Keratinocyte (primary cell): ENCODE measurements at places on chromosomes 6 and 20. TPM values are rescaled to one million over a fixed set of nuclear protein-coding genes. Genes with fewer than 3 reads are reported as not detected.
A peak's percentile ranks its signal among the peaks of the same experiment; 100 is the strongest.

PTK7 gene
- 58.8 to 88.8 TPM (median 81.0 TPM) in 3 replicates for polyA plus RNA-seq

NKAIN2 gene
- 0.13 TPM in 1 of 3 replicates, not detected in the others for polyA plus RNA-seq

ISM1 gene
- 2.2 to 5.0 TPM (median 3.3 TPM) in 3 replicates for polyA plus RNA-seq

C4B gene
- polyA plus RNA-seq, result 1.3 to 2.8 TPM (median 1.8 TPM) in 3 replicates

DNA sequence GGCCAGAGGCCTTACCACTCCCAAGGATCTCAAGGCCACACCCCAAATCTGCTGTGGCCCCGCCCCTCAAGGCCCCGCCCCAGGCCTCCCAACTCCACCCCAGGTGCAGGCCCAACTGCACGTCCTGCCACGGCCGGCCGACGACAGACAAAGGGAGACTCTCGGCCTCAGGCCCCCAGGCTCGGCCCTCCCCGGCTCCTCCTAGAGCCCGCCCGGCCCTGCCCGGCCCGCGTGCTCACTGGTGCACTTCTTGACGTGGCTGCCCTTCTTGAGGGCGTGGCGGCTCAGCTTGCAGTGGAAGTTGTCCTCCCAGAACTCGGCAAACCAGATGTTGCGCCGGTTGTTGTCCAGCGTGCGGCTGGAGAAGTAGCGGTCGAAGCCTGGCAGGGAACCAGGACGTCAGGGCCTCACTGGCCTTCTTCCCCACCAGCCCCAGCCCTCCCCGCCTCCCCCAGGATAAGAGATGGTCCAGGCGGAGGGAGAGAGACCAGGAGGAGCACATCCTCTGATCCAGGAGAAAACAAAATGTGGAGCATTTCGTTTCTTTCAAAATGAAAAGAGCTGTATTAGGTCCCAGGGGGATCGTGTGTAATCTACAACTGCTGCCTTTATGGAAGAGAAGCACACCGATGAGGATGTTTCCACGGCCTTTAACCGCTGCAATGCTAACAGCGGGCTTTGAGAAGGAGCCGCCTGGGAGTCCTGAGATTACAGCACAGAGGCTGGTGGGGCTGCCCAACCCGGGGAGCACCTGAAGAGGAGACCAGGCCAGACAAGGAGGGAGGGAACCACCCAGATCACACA, 89.4 kb downstream of the GRM4 start:
- DNase-seq, result peak; percentile 38
- H3K27ac ChIP-seq, result no peak overlapping the region
- H3K4me1 ChIP-seq, result no peaks in the 10 kb centered on the region

GRCh38 chr6:167341038-167341583, 16.2 kb downstream of the TTLL2 start:
- H3K27me3 ChIP-seq, result no peaks in the 10 kb centered on the region
- H3K36me3 ChIP-seq, result no peaks in the 10 kb centered on the region
- no peaks in the 10 kb centered on the region for H3K4me1 ChIP-seq
- no peak overlapping the region for H3K4me3 ChIP-seq
- H3K27ac ChIP-seq, result no peak overlapping the region
- no peak for DNase-seq

DNA sequence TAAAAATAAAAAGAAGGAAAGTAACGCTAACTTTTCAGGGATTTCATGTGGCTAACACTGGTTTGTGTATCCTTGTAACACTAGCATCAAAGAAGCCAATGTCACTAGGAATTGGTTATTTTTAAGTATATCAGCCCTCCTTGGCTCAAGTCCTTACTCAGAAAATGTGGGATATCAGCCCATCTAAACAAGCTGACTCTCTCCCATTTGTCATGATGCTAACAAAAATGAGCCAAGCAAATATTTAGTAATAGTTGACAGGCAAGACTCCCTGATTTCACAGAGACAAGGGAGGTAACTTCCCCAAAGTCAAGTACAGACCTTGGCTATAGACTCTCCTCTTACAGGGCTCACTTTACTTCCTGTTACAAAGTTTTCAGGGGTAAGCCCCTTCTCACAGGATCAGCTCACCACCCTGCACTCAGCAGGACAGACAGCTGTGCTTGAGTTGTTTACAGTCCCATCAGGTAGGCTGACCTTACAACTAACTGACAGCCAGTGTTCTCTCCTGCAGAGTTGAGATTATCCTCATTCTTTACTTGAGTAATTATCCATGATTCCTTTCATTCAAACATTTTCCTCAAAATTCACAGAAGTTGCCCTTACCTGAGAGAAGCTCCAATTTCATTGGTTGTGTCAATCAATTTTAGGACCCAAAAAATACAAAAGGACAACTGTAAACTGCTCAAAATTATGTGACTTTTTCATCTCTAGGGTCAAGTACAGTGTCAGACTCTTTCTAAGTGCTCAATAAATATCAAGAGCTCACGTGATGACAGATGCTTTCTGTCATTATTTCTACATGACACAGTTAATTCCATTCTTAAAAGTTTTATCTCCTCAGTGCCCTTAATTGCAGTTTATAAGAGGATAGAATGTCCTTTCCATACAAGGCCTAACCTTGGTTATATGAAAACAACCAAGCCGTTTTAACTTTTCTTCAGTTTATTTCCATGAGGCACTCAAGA, 38.1 kb upstream of the BMP5 start:
- H3K27me3 ChIP-seq, result no peaks in the 10 kb centered on the region
- H3K4me3 ChIP-seq, result no peak overlapping the region
- no peaks in the 10 kb centered on the region for H3K36me3 ChIP-seq
- no peak for DNase-seq
- H3K27ac ChIP-seq, result no peak overlapping the region

- no peaks in the 10 kb centered on the region for H3K27me3 ChIP-seq
- peaks cover 19% of the 10 kb centered on the region for H3K4me1 ChIP-seq
- no peak overlapping the region for H3K4me3 ChIP-seq
- no peak for DNase-seq
- no peak overlapping the region for H3K27ac ChIP-seq
- no peaks in the 10 kb centered on the region for H3K36me3 ChIP-seq
Observed at GRCh38 chr6:119608994-119609393, 259.4 kb upstream of the MAN1A1 start.

- no peak overlapping the region for H3K4me3 ChIP-seq
- no peak for DNase-seq
- H3K4me1 ChIP-seq, result peaks cover 15% of the 10 kb centered on the region
- H3K27me3 ChIP-seq, result no peaks in the 10 kb centered on the region
- H3K27ac ChIP-seq, result no peak overlapping the region
Observed at GRCh38 chr6:106470316-106470715, 109.8 kb downstream of the CRYBG1 start.

GRCh38 chr6:125781314-125781868, 9.4 kb upstream of the NCOA7 start:
- H3K4me1 ChIP-seq, result peaks cover 11% of the 10 kb centered on the region
- H3K27me3 ChIP-seq, result peaks cover 3% of the 10 kb centered on the region
- peak overlapping the region; percentile 49 for H3K4me3 ChIP-seq
- H3K36me3 ChIP-seq, result peaks cover 6% of the 10 kb centered on the region
- DNase-seq, result no peak

DNA sequence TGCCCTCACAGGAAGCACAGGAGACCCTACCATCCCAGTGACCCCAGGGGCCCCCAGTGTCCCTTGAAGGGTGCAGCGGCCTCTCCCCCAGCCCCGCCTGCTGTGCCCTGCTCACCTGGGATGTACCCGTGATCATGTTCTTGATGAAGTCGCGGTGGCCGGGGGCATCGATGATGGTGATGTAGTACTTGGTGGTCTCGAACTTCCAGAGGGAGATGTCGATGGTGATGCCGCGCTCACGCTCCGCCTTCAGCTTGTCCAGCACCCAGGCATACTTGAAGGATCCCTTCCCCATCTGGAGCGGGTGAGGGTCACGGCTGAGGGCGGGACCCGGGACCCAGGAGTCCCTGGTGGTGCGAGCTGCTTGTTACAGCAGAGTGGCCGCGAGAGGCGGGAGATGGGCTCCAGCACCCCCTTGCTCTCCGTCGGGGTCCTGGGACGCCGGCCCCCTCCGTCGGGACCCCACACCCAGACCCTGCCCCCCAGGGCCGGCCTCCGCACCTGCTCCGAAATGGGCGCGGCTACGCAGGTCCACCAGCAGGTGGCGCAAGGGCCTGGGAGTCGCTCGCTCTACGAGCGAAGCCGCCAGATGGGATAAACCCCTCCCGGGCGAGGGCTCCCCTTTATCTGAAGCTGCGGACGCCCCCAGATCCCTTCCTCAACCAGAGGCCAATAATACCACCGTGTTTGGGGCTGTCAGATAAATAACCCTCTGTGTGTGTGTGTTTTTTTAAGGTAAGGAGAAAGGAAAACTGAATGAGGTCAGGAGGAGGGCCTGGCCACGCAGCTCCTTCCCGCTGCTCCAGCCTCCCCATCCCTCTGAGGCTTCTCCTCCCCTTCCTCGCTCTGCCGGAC, 2.9 kb downstream of the EEF1A2 start:
- no peaks in the 10 kb centered on the region for H3K36me3 ChIP-seq
- DNase-seq, result no peak
- peaks cover 41% of the 10 kb centered on the region for H3K27me3 ChIP-seq
- H3K27ac ChIP-seq, result no peak overlapping the region
- peaks cover 2% of the 10 kb centered on the region for H3K4me1 ChIP-seq
- peak overlapping the region; percentile 57 for H3K4me3 ChIP-seq

DNA sequence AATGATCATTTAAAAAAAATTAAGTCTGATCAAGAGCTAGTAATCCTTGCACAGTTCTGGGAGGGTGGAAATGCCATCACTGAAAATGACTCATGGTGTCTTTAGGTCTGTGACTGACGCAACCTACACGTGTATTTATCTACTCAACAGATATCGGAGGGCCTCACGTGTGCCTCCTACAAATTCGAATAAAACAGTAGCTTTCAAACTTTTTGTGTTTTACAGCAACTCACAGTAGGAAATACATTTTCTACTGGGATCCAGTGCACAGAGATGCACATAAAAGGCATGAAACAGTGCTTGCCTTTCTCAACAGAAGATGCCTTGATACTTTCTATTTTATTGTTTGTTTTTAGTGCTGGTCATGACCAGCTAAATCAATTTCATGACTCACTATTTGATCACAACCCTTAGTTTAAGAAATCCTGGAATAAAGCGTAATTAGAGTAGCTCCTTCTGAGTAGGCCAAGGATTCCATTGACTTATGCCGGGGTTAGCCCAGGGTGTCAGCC, 210.0 kb upstream of the SNX9 start:
- peaks cover 10% of the 10 kb centered on the region for H3K4me1 ChIP-seq
- peak overlapping the region; percentile 82 for H3K27ac ChIP-seq
- DNase-seq, result peak; percentile 32
- H3K36me3 ChIP-seq, result no peaks in the 10 kb centered on the region
- no peak overlapping the region for H3K4me3 ChIP-seq
- no peaks in the 10 kb centered on the region for H3K27me3 ChIP-seq

DNA sequence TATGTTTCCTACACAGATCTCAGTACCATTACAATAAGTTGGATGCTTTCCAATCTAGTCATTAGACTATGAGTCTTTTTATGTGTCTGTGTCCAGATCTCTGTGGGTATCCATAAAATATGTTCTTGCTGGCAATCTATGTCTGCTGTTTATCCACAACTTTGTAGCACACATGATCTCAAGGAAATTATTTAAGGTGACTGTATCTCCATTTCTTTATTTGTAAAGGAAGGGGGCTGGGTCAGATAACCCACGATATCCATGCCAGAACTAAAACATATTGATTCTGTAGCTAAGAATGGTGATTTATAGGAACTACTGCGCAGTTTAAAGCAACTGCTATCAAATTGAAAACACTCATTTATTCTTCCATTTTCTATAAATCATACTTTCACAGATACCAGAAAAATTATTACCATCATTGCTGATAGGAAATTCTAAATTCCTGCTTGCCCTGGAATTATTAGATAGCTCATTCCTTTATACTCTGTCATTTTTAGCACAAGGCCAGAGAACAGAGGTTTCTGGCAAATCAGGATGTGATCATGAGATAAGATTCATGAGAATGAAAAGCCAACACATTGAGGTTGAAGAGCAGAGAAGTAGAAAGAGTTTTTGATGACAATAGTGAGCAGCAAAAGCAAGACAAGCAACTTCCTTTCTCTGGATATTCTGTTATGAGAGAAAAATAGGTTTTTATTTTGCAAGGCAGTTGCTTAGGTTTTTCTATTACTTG, 851.4 kb upstream of the CITED2 start:
- no peak overlapping the region for H3K27ac ChIP-seq
- H3K4me1 ChIP-seq, result no peaks in the 10 kb centered on the region
- no peak for DNase-seq
